Hematopoietic multipotent progenitor cell treated with erythropoietin and hydrocortisone succinate and interleukin-3 and kit ligand, for 6 days (in vitro differentiated cells): ENCODE measurements at places on chromosomes 2 and 18.
A peak's percentile ranks its signal among the peaks of the same experiment; 100 is the strongest.

GRCh38 chr18:70292628-70293027 is 3.8 kb downstream of the SOCS6 start:
- DNase-seq = no peak

DNA sequence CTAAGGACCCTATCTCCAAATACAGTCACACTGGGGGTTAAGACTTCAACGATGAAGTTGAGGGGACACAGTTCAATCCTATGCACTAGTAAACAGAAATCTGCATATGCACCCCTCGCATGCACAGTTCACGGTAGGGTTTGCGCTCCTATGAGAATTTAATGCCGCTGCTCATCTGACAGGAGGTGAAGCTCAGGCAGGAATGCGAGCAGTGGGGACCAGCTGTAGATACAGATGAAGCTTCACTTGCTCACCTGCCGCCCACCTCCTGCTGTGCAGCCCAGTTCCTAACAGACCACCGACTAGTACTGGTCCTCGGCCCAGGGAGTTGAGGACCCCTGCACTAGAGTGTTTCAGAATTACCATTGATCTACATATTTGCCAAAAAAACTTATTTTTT is 40.0 kb upstream of the FAHD2A start:
- no peak for DNase-seq

- DNase-seq = no peak
Observed at GRCh38 chr2:171297956-171298355, 135.8 kb downstream of the METTL8 start.

DNA sequence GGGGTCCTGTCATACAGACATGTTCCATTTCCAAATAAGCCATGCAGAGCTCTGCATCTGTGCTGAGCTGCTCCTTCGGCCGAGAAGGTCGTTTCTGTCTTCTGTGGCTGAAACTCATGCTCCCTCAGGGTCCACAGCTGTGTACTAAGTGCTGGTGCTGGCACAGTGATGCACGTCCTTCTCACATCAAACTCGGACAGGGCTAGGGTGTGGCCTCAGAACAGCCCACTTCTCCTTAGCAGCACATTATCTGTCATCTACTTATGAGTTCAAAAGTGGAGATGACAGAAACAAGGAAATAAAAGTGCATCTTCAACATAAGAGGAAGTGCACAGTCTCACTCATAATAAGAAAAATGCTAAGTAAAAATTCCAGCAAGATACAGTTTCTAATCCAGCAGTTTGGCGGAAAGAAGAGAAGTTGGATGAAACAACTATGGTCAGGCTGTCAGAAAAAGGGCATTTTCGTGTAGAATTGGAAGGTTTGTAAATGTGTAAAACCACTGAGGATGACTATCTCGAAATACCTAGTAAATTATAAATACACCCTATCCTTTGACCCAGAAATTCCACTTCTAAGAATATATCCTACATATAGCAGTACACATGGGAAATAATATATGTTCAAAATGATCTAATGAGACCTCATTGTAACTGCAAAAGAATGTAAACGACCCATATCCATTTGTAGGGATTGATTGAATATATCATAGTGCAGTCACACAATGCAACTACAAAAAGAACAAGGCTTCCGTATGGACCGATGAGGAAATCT is 53.7 kb upstream of the APCDD1 start:
- DNase-seq = peak; percentile 27

DNA sequence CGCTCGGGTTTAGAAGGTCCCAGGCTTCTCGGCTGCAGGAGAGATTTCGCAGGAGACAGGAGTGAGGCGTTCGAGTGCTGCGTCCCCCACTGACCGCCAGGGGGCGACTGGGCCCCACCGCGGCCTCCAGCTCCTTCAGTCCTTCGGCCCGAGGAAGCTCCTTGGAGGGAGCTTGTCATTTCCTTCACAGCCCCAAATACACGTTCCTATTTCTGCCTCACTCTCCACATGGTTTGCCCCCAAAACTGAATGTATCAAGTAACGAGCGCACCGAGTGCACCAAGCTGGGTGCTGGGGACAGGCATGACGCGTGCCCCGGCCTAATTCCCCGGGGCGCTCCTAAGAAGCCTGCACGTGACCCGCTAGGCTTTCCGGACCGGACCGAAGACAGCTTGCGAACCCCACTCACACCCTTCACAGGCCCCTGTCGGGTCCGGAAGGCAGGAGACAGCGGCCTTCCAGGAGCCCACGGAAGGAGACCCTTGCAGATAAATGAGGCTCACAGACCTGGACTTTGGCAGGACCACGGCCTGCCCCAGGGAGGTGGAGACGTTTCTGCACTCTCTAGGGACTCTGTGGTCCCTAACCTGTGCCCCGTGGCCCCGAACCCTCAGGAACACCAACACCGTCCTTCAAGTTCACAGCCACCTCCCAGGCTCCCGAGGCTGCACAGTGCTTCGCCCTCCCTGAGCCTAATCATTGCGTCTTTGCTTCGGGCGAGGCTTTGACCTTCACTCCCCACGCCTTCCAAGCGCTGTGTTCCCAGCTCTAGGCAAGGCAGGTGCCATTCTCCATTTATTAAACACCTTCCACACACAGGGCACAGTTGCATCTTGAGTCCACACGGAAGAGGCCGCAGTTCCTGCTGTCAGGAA is 13.0 kb upstream of the FAHD2A start:
- DNase-seq = peak; percentile 70

GRCh38 chr2:69138247-69138772 is 125.3 kb downstream of the ANTXR1 start:
- DNase-seq = no peak

- DNase-seq = peak; percentile 20
Observed at GRCh38 chr2:53473236-53473635, 294.4 kb upstream of the CHAC2 start.

DNA sequence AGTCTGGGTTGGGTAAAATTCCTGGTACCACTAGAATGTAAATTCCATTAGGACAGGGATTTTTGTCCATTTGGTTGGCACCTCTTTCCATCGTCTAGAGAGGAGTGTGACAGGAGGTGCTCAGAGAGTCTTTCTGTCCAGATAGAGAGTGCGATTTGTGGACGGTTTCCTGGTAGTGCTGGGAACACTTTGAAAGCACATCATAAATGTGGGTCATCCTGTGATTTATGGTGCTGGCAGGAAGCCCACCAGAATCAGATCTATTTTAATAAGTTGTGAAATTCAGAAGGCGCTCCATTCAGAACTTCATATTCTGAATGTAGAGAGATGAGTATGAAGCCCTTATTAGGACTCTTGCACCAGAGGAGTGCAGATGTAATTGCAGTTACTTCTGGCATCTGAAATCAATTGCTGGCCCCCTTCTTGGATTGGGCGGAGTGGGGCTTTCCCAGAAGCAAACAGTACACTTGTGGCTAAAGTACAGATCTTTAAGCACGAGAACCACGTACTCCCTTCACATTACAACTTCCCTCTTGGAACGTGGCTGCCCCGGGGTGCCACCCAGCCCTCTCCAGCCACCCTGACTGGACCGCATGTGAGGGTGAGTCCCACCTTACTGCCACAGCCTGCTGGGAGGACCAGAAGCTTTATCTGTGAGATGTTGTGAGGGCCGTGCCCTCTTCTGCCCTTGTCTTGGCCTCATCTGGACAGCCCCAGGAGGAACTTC is 243.2 kb downstream of the MYO3B start:
- DNase-seq = no peak

DNA sequence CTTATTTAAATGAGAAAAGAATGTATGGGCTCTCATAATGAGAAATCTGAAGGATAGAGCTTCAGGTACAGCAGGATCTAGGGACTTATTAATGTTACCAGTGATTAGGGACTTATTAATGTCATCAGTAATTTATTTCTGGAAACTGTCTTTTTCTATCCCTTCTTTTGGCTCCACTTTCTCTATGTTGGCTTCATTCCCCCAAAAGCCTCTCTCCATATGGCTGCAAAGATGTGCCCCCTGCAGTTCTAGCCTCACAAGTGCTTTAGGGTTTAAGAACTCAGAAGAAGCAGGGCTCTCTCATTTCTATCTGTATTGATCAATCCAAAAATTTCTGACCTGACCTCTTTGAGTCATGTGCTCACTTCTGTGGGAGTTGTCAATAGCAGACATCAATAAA is 480.9 kb downstream of the TXNL1 start:
- no peak for DNase-seq

DNA sequence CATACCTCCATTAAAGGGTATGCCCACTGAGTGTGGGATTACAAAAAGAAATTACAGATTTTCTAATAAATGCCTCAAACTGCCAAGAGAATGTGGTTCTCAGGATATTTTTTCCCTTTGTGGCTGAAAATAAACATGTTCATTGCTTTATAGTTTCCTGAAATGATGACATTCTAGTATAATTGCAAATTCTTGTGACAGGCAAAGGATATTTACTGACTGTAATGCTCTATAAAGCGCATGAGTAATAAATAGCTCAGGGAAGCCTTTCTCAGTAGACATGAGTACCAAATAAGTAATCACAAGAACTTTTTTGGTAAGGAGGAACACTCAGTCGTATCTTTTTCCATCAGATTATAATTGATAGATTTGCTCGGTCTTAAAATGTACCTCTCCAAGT is 72.3 kb downstream of the FTCDNL1 start:
- DNase-seq = no peak

- no peak for DNase-seq
Observed at GRCh38 chr2:128275498-128276045, 43.1 kb downstream of the HS6ST1 start.

DNA sequence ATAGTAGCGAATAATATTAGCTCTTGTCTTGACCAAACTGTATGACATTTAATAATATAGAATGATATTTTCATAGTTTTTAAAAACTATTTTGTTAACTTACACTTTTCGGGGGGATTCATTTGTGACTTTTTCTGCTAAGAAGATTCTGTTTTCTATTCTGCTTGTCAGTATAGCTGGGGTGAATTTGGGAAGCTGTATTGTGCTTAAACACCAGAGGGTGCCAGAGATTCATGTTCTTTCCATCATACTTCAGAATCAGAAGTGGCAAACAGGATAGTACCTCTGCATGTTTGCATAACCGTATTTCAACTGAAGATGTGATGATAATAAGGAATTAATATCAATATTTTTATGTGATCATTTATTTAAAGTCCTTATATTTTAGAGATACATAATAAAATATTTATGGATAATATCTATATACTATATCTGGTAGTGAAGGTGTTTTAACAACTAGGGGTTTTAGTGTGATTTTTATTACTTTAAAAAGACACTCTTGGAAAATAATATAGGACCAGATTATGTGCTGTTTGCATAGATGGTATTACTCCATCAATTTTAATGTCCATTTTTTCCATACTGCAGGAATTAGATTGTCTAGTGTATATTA is 81.0 kb downstream of the TAF4B start:
- peak; percentile 85 for DNase-seq

- DNase-seq = no peak
Observed at GRCh38 chr2:109089602-109090300, 39.3 kb upstream of the SH3RF3 start.

- no peak for DNase-seq
Observed at GRCh38 chr2:62501794-62502500, 4.0 kb downstream of the TMEM17 start.

DNA sequence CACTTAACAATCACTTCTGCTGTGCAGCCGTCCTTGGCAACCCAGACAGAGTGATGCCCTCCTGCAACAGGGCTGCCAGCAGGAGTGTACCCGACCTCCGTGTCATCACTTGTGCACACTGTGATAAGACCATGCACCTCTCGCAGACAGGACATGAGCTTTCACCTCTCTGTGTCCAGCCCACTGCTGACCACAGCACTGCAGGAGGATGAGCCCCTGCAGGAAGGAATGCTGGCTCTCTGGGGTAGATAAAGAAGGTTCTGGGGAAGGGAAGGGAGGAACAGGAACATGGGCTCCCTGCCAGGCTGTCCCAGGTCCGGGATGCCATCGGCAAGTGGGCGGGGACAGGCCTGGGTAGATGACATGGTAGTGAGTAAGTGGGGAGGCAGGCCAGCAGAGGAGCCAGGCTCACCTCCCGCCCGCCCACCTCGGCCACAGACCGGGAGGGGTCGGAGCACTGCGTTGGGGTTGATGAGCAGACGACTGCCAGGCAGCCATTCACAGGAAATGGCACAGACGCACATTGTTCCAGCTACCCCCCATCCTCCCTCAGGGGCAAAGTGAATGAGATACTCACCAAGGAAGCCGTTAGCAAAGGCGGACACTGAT is 18.6 kb upstream of the COL6A3 start:
- no peak for DNase-seq

GRCh38 chr2:17543131-17543660 is 2.7 kb downstream of the VSNL1 start:
- DNase-seq = no peak

GRCh38 chr18:36175481-36175880 is 11.8 kb upstream of the MOCOS start:
- no peak for DNase-seq

- no peak for DNase-seq
Observed at GRCh38 chr18:48682768-48683167, 143.9 kb downstream of the CTIF start.

DNA sequence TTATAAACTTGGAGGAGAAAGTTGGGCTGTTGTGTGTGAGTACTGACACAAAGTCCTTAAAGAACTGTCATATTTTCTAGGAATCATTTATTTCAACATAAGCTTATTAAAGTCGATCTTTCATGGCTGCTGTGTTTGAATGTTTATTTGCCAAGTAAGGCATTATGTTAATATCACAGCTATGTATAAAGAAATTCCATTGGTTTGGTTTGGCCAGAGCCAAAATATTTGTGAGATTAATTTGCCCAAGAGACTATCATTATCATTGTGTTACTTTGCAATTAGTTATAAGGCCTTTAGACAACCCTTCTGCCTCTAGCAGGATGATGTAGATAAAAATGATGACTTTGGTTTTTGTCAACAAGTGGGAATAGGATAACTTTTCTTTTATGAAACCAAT is 240.6 kb upstream of the NT5C1B start:
- DNase-seq = no peak

DNA sequence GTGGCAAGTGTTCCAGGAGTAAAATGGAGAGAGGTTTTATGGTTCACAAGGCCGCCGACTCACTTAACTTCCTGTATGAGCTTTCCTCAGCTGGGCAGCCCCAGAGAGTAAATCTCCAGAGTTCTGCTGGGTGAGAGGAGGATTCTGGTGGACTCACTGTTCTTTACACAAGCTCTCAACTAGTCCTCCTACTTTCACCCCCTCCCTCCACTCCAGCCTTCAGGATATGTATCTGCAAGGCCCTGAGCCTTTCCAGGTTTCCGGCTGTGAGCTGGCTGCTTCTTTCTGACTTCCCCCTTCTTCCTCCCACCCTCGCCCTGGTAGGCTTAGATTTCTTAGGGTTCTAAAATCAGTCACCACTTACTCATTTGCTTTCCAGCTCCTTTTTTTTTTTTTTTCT is 34.0 kb downstream of the EML6 start:
- no peak for DNase-seq

- DNase-seq = no peak
Observed at GRCh38 chr18:13492314-13492713, 234.0 kb downstream of the FAM210A start.

GRCh38 chr2:204643326-204643725 is 98.1 kb downstream of the PARD3B start:
- no peak for DNase-seq

- no peak for DNase-seq
Observed at GRCh38 chr2:67842375-67842959, 220.3 kb downstream of the C1D start.

- peak; percentile 12 for DNase-seq
Observed at GRCh38 chr2:217875138-217875537, 127.7 kb downstream of the TNS1 start.

- no peak for DNase-seq
Observed at GRCh38 chr2:173387079-173387478, 32.4 kb downstream of the CDCA7 start.
